Hepatocyte (in vitro differentiated cells): ENCODE measurements at places on chromosomes 12 and 14. TPM values are rescaled to one million over a fixed set of nuclear protein-coding genes. Genes with fewer than 3 reads are reported as not detected.

Gene PMCH
- total RNA-seq = 1.3 TPM in 1 of 2 replicates, not detected in the other

Gene FAM222A
- 7.4 and 8.5 TPM in 2 replicates for total RNA-seq

Gene GPR162
- 1.2 and 2.3 TPM in 2 replicates for total RNA-seq

Gene DACT1
- 17.5 and 19.6 TPM in 2 replicates for total RNA-seq

Gene ESR2
- total RNA-seq = 0.28 and 1.00 TPM in 2 replicates

Gene EPYC
- total RNA-seq = 0.27 and 0.92 TPM in 2 replicates

Gene B4GALNT3
- 10.6 and 13.9 TPM in 2 replicates for total RNA-seq

Gene FOXG1
- not detected in 2 replicates for total RNA-seq

Gene KITLG
- total RNA-seq = 28.6 and 30.4 TPM in 2 replicates

Gene ZFHX2
- 0.28 and 1.4 TPM in 2 replicates for total RNA-seq

Gene TAS2R46
- 2.6 and 2.9 TPM in 2 replicates for total RNA-seq

Gene RNASE9
- total RNA-seq = not detected in 2 replicates

Gene ARL6IP4
- 131 and 138 TPM in 2 replicates for total RNA-seq

Gene TAMALIN
- total RNA-seq = 4.0 and 8.0 TPM in 2 replicates

Gene SERPINA9
- total RNA-seq = 0.60 TPM in 1 of 2 replicates, not detected in the other

Gene CLSTN3
- total RNA-seq = 38.0 and 57.0 TPM in 2 replicates

- no peak for DNase-seq
These were observed 8.7 kb downstream of the SAV1 start for GRCh38 chr14:50659327-50659974.

GRCh38 chr12:27852742-27853141, 72.7 kb upstream of the MANSC4 start:
- DNase-seq = no peak

GRCh38 chr12:92987362-92987761, 58.3 kb upstream of the EEA1 start:
- peak; percentile 85 for DNase-seq

DNA sequence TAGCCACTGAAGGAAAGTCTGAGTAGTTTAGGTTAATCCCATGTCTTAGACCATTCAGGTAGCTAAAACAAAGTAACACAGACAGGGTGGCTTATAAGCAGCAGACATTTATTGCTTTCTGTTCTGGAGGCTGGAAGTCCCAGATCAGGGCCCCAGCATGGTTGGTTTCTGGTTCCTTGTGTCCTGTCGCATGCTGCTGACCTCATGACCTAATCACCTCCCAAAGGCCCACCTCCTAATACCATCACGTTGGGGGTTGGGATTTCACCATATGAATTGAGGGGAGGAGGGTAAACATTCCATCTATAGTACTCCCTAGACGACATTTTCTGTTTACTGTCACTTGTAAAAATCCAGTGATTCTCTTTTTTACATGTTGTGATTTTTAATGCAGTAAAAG, 148.6 kb downstream of the FBXL14 start:
- DNase-seq = no peak

DNA sequence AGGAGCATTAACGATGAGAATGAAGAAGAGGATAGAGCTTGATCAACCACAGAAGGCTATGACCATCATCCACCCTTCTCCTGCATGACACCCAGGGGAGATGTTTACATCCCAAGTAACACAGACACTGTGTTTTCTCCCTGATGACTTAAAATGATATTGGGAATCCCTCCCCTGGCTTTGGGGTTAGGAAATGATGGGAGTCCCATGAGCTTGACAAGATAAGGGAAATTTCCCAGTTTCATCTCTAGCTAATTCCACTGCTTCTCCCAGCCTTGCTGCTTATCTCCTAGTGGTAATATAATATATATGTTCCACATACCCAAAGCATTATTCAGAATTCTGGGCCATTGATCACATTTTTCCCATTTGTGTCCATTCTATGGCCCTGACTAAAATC, 4.0 kb upstream of the OR6S1 start:
- no peak for DNase-seq

- DNase-seq = no peak
These were observed 729.7 kb upstream of the TBX3 start for GRCh38 chr12:115413626-115414025.

- no peak for DNase-seq
These were observed 107.5 kb downstream of the TBC1D30 start for GRCh38 chr12:64931981-64932380.

- peak; percentile 64 for DNase-seq
These were observed 73.8 kb downstream of the ACADS start for GRCh38 chr12:120799243-120800045.

GRCh38 chr12:49824895-49825294, 3.3 kb downstream of the NCKAP5L start:
- DNase-seq = no peak

DNA sequence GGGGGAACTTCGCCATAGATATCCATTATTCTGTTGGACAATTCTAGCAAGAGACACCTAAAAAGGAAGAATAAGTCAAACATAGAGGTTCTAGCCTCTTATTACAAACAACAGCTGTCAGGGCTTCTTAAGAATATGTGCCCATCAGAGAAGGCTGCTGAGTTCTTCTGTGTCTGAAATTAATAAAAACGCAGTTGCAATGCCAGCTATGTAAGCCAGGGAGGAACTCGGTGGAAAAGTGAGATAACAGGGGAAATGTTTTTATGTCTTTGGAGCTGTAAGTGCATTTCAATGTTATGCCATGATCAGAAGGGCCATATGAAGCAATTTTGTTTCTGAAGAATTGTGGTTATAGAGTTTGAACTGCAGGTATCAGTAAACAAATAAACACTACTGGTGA, 95.0 kb downstream of the SYT1 start:
- DNase-seq = no peak

GRCh38 chr12:102800565-102800964, 116.5 kb downstream of the PAH start:
- no peak for DNase-seq

GRCh38 chr14:101361044-101361443, 200.3 kb upstream of the DIO3 start:
- no peak for DNase-seq

- no peak for DNase-seq
These were observed 184.8 kb downstream of the PIK3C2G start for GRCh38 chr12:18446061-18446644.

DNA sequence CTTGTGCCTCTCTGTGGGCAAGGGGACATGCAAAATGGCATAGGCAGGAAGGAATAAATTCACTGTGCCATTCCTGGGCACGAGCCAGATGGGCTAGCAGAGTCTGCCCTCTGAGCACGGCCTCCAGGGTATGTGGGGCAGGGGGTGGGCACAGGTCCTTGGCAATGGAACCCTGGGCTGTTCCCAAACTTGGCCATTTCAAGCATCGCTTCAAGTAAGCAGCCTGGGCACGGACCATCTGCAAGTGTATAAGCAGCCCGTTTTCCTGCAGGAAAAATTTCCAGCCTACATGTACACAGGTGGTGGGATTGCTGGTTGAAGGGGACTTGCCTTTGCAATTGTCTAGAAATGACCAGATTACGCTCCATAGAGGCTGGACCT, 40.3 kb downstream of the CCDC85C start:
- DNase-seq = no peak

GRCh38 chr12:26825459-26826016, 7.5 kb downstream of the ITPR2 start:
- DNase-seq = no peak

- DNase-seq = no peak
These were observed 388.8 kb upstream of the USP15 start for GRCh38 chr12:61871485-61871810.

- DNase-seq = no peak
These were observed 157.4 kb upstream of the HMGA2 start for GRCh38 chr12:65666876-65667275.

GRCh38 chr12:70842942-70843341, 77.6 kb downstream of the PTPRR start:
- DNase-seq = no peak

- DNase-seq = no peak
These were observed 1401.9 kb upstream of the FLRT2 start for GRCh38 chr14:84128050-84128449.

DNA sequence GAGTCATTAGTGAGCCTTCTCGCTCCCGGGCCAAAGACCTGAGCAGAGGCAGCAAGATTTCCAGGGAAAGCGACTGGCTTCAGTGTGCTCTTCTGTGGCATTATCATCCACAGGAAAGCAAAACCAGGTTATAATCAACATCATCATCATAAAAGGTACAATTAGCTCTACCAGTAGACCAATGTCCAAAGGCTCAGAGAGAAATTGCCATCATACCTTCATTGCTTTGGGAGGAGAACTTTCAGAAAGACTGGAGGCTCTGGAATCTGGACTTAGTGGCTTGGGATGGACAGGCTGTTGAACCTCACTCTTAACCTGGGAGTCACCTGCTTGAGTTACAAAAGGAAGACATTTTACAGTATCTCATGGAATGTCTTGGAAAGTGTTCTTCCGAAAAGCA, 25.1 kb upstream of the CERS5 start:
- DNase-seq = no peak

GRCh38 chr14:91977884-91978283, 30.4 kb upstream of the FBLN5 start:
- DNase-seq = no peak

DNA sequence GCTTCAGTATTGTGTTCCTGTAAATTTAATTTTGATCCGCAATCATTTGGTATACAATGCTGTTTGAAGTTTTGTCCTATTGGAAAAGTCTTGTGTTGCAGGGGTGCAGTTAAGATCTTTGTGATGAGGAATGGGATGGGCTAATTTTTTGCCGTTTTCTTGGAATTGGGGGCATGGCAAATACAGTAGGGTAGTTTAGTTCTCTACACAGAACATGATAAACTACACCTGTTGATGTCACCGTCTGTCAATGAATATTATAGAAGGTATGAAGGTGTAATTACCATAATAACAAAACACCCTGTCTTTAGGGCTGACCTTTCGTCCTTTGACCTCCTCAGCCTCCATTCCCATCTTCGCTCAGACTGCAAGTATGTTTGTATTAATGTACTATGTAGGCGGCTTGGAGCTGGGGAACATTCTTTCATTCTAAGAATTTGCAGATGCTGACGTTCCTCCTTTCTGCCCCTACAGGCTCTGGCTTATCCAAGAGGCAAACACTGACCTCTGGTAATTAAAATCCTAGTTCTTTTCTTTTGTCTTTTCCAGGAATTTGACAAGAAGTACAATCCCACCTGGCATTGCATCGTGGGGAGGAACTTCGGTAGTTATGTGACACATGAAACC, 1.7 kb downstream of the DYNLL1 start:
- no peak for DNase-seq

- peak; percentile 57 for DNase-seq
These were observed 93.7 kb upstream of the PTPRR start for GRCh38 chr12:71014180-71014785.
